ENCODE measurements at places on chromosomes 1 and 21. TPM values are rescaled to one million over a fixed set of nuclear protein-coding genes. Genes with fewer than 3 reads are reported as not detected.

DNA sequence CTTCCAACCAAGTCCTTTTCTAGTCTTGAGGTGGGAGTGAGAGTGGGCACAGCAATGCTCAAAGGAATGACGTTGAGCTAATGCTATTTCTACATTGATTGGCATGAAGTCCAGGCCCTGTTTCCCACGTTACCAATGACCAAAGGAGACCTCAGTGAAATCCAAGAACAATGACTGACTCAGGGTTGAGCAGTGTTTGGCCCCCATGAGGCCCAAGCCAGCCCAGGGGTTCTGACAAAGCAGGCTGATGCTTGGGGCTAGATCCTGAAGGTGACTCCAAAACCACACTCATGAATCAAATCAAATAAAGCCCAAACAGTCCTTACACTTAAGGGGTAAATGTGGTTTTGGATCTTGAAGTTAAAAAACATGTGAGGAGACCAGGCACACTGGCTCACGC is 278.5 kb upstream of the GJB5 start:
- ATAC-seq = no peak

Gene LRRC39
- 0.69 TPM for total RNA-seq

- ATAC-seq = no peak
Observed at GRCh38 chr21:33810766-33811165, 104.8 kb downstream of the ATP5PO start.

Gene CTSE
- not detected for total RNA-seq

- ATAC-seq = no peak
Observed at GRCh38 chr1:16614361-16615252, 1.2 kb upstream of the NBPF1 start.

DNA sequence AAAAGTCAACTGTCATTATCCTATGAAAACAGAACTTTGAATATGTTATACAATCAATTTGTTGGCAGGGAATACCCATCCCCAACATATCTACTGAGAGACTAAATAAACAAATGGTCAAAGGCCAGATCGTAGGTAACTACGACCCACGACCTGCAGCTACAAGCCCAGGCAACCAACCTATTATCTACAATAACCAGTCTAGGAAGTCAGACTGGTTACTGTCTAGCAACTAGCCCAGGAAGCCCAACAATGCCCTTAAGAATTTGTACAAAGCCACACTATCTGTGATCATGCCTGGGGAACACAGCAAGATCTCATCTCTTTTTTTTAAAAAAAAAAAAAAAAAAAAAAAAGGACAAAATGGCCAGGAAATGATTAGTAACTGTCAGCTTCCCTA is 58.7 kb downstream of the SMYD3 start:
- ATAC-seq = no peak

- ATAC-seq = no peak
Observed at GRCh38 chr1:21911205-21912001, 25.7 kb downstream of the HSPG2 start.

Gene LCE1A
- not detected for total RNA-seq

DNA sequence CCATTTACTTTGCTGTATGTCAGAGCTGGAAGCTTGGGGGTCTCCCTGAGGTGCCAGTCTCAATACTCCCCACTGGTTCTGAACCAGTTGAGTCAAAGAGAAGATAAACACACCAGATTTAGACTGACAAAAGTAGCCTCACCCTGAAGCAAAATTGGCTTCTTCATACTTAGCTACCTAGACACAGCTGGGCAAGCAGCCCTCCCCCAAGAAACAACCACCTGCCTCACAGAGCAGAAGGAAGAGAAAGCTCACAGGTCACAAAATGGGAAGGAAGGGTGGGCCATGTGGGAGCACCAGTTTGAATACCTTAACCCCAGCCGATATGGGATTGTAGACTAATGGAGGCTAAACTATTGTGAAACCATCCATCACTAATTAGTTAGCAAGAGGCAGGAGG is 24.6 kb upstream of the MYSM1 start:
- ATAC-seq = no peak

Gene ESRRG
- total RNA-seq = 1.9 TPM

Gene PTGS2
- total RNA-seq = 4.5 TPM

- ATAC-seq = no peak
Observed at GRCh38 chr1:24317081-24317480, 2.1 kb upstream of the GRHL3 start.

DNA sequence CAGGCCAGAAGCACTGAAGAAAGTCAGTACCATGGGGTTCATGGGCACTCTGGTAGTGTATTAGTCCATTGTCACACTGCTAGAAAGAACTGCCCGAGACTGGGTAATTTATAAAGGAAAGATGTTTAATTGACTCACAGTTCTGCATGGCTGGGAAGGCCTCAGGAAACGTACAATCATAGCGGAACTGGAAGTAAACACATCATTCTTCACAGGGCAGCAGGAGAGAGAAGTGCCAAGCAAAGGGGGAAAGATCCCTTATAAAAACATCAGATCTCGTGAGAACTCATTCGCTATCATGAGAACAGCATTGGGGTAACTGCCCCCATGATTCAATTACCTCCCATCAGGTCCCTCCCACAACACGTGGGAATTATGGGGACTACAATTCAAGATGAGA is 20.2 kb upstream of the ROR1 start:
- no peak for ATAC-seq

Gene S100A7
- 253 TPM for total RNA-seq

DNA sequence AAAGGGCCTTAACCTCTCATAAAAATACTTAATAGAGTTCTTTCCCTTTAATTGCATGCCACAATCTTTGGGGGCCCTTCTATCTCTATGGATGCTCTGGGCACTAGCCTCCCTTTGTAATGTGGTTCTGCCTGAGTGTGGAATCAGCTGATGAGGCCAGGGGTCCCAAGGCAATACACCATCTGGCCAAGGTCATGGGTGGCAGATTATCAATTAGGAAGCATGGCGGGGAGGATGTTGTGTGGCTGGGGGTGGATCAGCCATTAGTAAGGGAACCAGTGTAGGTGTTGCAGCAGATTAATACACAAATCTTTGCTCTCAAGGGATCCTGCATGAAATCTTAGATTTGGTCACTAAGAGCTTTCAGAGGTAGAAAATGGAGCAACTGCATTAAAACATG is 35.3 kb downstream of the NHLH2 start:
- no peak for ATAC-seq

DNA sequence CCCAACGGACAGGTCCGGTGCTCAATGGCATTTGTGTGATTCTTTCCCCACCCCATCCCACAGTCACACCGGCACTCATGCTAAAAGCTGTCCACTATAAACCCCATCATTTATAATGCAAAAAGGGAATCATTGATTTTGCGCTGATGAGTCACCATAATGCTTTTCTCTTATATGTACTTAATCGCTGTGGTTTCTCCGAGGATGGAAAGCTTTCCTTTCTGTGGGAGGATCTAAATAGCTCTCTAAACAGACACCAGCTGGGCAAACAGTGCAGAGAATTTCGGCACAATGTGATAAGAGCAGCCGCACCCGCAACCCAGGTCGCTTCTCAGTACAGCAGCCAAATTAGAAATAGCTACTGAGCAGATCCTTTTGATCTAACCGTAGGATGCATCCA is 85.6 kb downstream of the SETD4 start:
- no peak for ATAC-seq

DNA sequence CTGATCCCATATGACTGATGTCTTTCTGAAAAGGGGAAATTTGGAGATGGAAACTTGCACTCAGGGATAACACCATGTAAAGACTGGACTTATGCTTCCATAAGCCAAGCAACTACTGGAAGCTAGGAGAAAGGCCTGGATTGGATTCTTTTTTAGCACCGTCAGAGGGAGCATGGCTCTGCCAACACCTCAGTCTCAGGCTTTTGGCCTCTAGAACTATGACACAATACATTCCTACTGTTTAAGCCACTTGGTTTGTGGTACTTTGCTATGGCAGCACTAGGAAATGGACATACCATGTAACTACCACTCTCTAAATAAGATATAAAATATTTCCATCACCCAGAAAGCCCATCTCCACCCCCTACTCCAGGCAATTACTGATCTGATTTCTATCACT is 139.7 kb downstream of the CYYR1 start:
- ATAC-seq = no peak

DNA sequence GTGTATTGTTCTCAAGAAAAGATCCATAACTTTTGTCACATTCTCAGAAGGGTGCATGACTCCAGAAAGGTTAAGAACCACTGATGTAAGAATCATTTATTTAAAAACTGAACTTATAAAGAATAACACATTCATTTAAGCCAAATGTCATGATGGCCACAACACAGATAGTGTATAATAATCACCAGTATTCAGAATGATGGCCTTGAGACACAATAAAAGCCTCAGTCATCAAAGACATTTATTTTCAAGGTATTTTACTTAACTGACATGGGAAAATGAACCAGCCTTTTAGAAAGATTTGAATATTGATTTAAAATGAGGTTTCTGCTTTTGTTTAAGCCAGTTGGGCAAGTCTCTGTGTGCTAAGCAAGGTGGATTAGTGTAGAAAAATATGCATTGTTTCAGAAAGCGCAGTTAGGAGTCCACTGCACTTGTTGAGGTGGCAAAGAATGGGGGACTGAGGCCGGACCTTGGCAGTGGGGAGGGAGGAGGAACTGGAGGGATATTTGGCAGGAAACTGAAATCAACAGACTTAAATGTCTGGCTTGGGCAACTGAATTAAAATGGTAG is 371.9 kb upstream of the ESRRG start:
- ATAC-seq = no peak

Gene LCE2C
- total RNA-seq = not detected

DNA sequence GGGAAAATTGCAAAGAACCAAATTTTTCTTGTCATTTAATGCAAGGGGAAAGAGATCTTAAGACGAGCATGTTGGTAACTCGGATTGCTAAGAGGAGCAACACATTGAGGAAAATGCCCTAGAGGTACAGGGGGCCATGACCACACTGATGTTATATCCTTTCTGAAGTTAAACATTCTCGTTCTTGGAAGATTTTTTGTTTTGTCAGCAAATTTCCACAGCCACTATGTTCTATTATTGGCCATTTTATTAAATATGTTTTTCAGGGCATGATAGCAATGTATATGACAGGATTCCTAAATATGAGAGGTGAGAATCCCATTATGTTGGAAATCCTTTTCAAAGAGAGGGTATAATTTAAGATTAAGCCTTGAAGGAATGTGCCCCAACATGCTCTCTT is 627.2 kb upstream of the PKN2 start:
- ATAC-seq = no peak

- no peak for ATAC-seq
Observed at GRCh38 chr1:119279456-119280381, 88.9 kb upstream of the HAO2 start.

Gene SLC2A5
- 0.16 TPM for total RNA-seq

Gene CFAP45
- 0.27 TPM for total RNA-seq

Gene PRELP
- 64.8 TPM for total RNA-seq

Gene CYYR1
- 8.9 TPM for total RNA-seq

DNA sequence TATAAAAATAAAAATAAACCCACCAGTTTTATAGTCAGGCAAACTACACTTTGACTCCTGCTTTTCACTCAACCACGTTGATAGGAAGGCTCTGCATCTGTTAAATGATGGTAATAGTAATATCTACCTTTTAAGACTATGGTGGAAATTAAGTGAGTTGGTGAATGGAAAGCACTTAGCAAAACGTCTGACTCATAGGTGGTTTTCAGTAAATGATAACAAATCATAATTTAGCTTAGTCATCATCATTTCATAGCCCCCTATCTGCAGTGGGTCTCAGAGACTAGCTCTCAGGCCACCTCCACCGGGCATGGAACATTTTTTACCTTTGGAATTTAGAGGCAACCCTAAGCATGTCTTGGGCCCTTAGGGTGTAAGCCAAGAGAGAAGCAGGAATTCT is 160.0 kb downstream of the PDE4B start:
- ATAC-seq = no peak

GRCh38 chr1:154940651-154941194 is 4.2 kb upstream of the PMVK start:
- ATAC-seq = no peak

DNA sequence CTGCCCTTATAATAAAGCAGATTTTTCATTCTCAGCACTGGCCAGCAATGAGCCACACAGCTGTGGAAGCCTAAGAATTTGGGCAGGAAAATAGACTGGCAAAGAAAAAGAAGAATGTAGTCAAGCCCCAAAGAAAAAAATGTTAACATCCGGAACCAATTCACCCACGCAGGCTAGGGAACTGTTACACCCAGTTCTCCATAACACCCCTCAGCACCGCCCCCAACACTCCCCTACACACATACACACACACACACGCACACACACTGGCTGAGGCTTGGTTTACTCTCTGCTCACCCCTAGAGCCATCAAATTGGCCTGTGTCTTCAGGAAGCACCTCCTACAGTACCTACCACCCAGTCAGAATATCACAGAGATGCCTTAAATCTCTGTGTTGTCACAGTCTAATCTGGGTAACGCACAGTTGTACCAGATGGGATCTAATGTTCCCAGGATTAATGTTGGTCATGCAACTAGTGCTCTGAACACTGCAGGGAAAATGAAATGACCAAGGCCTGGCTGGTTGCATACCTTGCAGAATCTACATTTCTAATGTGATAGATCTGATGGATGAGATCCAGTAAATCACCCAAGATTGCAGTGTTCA is 14.5 kb downstream of the TBX15 start:
- ATAC-seq = no peak

Data from gastroesophageal sphincter (tissue), 4 donors.